ENCODE measurements at places on chromosomes 5 and 9.
A peak's percentile ranks its signal among the peaks of the same experiment; 100 is the strongest.

GRCh38 chr9:120668399-120668798 lies 45.9 kb downstream of the MEGF9 start:
- DNase-seq, result no peak

DNA sequence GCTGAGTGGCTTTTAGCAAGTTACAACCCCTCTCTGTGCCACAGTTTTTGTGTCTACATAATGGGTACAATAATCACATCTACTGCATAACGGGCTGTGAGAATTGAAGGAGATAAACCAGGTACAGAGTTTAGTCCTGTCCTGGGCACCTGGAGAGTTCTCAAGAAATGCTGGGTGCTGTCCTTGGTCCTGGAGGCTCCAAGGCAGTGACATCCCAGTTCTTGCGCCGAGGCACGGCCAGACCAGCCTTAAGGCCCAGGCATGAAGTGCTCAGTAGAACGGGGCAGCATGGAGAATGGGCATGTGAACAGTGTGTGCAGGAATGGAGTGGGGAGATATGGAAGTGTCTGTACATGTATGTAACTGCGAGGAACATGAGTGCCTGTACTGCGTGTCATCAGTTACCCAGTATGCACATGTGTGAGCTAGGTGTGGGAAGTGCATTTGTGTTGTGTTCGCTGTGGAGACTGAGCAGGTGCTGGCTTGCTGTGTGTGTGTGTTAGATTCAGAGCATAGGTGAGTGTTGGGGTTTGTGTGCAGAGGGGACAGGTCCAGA lies 6.3 kb upstream of the UNC5A start:
- no peak for DNase-seq

DNA sequence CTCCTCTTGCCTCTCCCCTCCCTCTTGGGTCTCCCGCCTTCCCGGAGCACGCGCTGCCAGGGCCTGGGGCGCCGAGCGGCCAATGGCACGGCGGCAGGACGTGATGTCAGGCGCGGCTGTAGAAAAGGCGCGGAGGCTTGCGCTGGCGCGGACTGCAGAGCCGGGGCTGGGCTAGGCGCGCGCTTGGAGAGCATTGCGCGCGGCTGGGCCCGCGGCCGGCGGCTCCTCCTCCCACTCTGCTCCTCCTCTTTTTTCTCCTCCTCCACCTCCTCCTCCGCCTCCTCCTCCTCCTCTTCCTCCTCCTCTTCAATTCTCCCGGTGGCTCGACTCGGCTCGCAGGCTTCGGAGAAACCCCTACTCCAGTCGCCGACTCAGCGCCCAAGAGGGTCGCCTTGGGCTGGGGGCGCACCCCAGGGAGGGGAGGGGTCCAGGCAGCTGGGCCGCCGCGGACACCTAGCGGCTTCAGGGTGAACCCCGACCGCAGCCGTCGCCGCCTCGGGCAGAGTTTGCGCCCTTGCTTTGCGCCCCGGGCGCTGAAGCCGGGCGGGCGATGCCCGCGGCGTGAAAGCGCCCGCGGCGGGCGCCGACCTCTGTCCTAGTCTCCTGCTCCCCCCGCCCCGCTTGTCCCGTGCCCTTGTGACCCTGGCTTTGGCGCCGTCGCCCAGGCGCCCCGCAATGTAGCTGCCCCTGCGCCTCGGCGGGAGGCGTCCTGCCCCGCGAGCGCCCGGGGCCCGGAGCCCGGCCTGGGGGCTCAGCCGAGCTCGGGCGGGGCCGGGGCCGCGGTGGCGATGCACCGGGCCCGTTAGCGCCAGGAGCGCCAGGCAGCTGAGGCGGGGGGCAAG lies at the start of gene LHX2:
LHX2 (plus strand) TSS at position 309 of the 842 bp plus-strand sequence. CDS start 581 bp downstream, outside the sequence.
- DNase-seq, result peak; percentile 57

DNA sequence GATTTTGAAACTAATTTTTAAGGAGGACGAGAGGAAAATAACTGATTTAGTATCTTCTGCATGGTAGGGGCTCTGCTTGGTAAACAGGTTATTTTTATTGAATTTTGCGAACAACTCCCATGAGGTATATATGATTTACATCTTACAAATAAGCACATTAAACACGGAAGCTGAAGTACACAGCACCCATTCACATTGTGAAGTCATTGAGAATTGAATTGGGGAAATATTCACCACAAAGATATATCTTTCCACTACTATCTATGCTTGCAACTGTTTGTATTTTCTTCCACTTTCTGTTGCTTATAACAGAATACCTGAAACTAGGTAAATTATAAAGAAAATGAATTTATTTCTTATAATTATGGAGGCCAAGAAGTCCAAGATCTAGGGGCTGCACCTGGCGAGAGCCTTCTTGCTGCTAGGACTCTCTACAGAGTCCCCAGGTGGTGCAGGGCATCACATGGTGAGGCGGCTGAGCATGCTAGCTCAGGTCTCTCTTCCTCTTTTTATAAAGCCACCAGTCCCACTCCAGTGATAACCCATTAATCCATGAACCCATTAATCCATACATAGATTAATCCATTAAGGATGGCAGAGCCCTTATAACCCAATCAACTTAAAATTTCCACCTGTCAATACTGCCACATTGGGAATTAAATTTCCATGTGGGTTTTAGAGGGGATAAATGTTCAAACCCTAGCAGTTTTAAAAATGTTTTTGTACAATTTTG lies 79.0 kb upstream of the ZNF608 start:
- DNase-seq, result no peak

- no peak for DNase-seq
Observed at GRCh38 chr9:132697230-132697629, 27.0 kb downstream of the GTF3C4 start.

GRCh38 chr9:81211741-81212140 lies 477.6 kb downstream of the TLE1 start:
- DNase-seq, result no peak

- DNase-seq, result peak; percentile 46
Observed at GRCh38 chr9:19148187-19148586, 20.9 kb upstream of the PLIN2 start.

DNA sequence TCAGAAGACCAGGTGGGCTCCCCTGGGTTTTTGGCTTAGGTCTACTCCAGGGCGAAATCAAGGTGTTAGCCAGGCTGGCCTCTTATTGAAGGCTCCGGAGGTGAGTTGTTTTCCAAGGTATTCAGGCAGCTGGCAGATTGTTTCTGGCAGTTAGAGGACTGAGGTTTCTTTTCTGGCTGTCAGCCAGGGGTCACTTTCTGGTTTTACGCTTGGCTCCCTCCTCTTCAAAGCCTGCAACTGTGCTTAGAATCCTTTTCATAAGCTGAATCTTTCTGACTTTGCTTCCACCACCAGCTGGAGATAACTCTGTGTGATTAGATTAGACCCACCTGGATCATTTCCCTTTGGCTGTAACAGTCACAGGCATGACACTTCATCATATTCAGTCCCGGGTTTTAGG lies 24.6 kb downstream of the RFK start:
- no peak for DNase-seq

DNA sequence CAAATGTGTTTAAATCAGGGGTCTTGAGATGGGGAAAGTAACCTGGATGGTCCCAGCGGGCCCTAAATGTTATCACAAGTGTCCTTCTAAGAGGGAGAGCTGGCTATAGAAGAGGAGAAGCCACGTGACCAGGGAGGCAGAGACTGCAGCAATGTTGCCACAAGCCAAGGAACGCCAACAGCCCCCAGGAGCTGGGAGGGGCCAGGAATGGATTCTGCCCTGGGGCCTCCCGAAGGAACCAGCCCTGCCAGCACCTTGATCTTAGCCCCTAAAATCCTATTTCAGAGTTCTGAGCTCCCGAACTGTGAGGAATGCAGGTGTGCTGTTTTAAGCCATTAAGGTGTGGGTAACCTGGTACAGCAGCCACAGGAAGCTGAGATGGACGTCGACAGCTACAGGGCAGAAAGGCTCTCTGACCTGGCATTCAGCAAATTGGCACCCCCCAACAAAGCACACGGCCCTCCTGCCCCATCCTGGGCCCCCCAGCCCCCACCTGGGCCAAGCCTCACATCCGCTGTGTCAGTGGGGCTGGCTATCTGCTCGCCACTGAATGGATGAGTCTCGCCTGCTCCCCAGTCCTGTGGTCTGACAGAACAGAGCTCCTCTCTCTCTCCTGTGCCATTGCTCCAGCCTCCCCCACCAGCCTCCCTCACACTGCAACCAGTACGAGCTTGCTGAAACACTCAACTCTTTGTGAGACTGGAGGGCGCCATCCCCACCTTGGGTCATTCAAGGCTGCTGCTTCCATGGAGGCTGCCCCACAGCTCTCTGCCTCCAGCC lies 78.8 kb downstream of the ADAMTS2 start:
- no peak for DNase-seq

GRCh38 chr5:329121-329735 lies 7.7 kb downstream of the AHRR start:
- no peak for DNase-seq

- DNase-seq, result no peak
Observed at GRCh38 chr9:130927995-130928900, 10.8 kb downstream of the FIBCD1 start.

DNA sequence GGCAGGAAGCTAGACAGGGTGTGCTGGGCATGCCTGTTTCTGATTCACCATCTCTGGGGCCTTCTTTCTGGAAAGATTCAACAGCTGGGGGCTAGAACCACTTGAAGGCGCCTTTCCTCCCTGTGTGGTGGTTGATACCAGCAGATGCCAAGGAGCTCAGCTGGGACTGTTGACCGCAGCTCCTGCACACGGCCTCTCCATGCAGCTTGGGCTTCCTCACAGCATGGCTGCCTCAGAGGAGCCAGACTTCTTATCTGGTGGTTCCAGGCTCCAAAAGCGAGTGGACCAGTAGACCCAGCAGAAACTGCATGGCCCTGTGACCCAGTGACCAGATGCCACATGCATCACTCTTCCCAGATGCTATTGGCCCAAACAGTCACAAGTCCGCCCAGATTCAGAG lies 74.7 kb upstream of the COL5A1 start:
- no peak for DNase-seq

DNA sequence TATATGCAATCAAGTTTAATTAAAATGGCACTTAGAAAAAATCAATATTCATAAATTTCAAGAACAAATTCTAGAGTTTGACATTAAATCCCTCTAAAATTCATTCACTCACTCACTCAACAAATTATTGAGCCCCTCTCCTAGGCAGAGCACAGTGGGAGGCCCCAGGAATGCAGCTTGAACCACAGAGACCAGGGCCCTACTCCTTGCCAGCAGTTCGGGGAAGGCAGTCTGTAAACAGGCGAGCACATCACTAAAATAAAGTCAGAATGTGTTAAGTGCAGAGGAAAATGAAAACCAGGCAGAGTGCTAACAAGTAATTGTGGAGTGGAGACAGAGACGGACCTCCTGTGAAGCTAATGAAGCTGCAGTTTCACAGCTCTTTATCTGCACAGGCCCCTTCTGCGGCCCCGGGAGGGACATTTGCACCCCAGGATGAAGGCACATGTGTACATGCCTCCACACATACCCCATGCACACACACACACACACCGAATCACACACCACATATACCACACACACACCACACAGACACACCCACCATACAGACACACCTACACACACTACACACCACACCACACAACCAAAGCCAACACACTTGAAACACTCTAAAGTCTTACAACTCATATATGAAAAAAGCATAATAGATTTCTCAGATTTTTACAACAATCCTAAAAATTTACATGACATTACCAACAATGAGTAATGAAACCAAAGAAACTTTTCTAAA lies 40.5 kb downstream of the BHMT start:
- no peak for DNase-seq

- DNase-seq, result peak; percentile 88
Observed at GRCh38 chr9:113293285-113293878, 9.8 kb downstream of the RNF183 start.

GRCh38 chr5:34040472-34040871 lies 2.5 kb downstream of the C1QTNF3 start:
- DNase-seq, result no peak

Data from fibroblast of gingiva (primary cell).